MG63 (cell line): ENCODE measurements at places on chromosomes 5 and 9.

- DNase-seq: no peak
These were observed 93.3 kb upstream of the SLC44A1 start for GRCh38 chr9:105150991-105151685.

DNA sequence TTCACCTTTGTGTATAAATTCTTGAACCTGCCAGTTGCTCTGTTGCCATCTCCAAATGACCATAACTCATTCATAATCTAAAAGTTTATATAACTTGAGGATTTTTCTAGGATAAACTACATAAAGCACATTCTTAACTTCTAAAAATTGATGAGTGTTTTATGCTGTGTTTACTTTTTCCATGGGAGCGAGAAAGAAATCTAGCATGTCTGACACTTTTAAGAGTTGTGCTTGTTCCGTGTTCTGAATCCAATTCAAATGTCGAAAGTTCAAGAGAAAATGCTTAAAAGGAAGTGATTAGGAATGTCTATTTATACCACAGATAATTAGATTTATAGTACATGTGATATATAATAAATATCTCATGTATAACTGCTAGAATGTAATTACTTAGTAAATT lies 154.4 kb downstream of the DEPDC1B start:
- DNase-seq: no peak

- no peak for DNase-seq
These were observed 249.3 kb downstream of the DNAH5 start for GRCh38 chr5:13695076-13695712.

DNA sequence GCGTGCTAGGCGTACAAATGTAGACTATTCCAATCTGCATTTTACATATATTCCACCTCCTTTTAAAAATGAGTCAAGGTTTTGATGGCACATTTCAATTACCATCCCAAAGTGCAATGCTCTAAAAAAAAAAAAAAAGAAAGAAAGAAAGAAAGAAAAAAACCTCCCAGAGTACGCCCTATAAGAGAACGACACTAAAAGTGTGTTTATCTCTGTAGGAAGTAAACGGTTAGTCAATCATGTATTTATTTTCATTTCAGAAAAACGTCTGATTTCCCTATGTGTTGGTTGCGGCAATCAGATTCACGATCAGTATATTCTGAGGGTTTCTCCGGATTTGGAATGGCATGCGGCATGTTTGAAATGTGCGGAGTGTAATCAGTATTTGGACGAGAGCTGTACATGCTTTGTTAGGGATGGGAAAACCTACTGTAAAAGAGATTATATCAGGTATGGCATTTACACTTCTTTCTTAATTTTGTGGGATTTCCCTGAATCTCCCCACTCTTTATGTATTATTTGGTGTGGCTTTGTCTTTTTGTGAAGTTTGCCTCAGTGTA lies 1.1 kb downstream of the ISL1 start:
- no peak for DNase-seq

GRCh38 chr9:136529516-136530460 lies 16.1 kb downstream of the NOTCH1 start:
- DNase-seq: no peak

DNA sequence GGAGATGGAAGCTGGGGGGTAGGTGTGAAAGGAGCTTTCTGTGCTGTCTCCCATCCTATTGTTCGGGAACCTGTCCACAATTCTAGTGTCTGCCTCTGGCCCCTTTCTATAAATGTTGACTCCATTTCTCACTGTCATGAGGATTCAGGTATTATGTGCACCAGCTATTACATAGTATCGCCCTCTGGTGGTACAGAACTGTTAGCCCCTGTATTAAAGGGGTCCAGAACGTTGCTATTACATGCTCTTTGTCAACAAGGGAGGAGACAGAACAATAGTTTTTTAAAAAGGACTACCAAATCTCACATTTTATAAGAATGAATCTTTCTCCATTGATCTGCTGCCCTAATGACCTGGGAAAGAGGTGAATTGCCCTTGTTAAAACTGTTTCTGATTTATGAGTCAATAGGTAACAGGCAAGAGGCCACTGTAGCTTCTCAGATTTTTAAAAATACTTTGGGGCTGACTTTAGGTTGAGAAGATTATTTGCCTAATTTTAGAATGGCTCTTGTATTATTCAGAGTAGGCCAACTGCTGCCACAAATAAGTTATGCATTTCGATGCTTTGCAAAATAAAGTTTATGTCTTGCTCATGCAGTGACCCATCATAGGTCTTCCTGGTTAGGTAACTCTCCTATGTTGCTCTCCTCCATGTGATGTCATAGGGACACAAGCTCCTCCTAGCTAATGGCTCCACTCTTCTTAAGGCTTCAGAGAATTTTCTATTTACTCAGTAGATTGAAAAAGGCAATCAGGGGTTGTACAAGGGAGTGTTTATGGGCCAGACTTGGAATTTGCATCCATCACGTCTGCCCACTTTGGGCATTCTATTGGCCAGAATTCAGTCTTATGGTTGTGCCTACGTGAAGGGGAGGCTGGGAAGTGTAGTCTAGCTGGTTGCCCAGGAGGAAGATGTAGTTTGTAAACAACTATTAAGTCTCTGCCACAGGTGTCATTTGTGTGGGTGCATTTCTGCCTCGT lies 20.8 kb downstream of the DCANP1 start:
- DNase-seq: peak; percentile 32

DNA sequence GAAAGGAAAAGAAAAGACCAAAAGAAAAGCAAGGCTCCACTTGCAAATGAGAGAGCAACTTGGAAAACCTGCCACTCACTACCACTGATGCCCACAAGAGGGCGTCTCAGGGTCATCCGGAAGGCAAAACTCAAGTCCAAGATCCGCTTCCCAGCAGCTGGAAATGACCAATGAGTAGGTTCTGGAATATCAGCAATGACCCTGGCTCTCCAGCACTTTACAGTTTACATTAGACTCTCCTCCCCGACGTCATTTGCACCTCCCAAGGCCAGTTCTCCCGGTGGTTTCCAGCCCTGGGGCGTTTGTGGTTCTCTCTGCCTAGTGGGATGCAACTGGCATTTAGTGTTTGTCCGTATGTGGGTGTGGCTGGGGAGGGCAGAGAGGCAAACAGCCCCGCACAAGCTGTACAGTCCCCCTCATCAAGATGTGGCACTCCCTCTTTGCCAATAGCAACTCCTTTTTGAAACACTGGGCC lies 193.8 kb upstream of the ZNF618 start:
- peak; percentile 88 for DNase-seq

GRCh38 chr5:1239505-1240251 lies 14.5 kb downstream of the SLC6A18 start:
- no peak for DNase-seq

DNA sequence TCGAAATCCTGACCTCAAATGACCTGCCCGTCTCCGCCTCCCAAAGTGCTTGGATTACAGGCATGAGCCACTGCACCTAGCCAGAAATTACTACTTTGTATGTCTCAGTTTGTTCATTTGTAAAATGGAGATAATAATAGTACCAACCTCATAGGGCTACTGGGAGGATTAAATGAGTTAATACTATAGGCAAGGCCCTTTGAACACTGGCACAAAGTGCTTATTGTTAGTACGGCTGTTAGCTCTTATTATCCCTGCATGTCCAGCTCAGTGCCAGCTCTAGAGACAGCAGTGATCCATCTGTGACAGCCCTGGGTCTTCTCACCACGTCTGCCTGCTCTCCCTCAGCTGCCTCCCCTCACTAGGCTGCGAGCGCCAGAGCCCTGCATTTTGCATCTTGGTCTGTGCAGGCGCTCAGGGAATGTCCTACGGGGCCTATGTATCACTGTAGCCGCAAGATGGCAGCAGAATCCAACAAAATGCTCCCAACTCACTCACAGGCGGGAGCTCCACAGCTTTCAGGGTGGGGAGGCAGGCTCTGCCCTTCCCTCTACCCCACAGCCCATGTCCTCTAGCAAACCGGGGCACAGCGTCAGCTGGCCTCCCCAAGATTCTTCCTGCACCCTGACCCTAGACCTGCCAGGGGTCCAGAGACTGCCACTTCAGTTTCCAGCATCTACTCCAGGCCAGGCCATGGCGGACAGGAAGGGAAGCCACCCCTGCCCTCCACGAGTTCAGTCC lies 17.7 kb upstream of the AKNA start:
- DNase-seq: peak; percentile 59

- no peak for DNase-seq
These were observed 25.0 kb downstream of the TNFSF8 start for GRCh38 chr9:114905170-114905940.

- DNase-seq: no peak
These were observed 120.6 kb upstream of the PUM3 start for GRCh38 chr9:2964470-2964869.

DNA sequence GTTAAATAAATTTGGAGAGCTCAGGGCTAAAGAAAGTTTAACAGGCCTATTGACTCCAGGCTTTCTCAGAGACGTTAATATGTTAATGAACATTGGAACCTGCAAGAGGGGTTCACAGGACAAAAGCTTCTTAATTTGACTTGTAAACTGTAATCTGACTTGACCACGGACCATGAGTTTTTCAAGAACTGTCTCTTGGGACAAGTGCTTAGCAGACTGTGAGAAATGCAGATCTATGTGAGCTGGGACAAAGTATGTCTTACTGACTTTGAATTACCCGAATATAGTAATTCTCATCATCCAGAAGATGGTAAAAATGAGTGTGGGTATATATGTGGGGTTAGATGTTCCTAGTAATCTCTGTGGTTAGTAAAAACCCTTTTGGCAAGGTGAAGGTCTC lies 186.6 kb downstream of the ATP10B start:
- DNase-seq: no peak

GRCh38 chr9:129619787-129620668 lies 873 bp downstream of the C9orf50 start:
- DNase-seq: no peak

GRCh38 chr9:79570448-79571308 lies 1.1 kb upstream of the TLE4 start:
- peak; percentile 24 for DNase-seq

DNA sequence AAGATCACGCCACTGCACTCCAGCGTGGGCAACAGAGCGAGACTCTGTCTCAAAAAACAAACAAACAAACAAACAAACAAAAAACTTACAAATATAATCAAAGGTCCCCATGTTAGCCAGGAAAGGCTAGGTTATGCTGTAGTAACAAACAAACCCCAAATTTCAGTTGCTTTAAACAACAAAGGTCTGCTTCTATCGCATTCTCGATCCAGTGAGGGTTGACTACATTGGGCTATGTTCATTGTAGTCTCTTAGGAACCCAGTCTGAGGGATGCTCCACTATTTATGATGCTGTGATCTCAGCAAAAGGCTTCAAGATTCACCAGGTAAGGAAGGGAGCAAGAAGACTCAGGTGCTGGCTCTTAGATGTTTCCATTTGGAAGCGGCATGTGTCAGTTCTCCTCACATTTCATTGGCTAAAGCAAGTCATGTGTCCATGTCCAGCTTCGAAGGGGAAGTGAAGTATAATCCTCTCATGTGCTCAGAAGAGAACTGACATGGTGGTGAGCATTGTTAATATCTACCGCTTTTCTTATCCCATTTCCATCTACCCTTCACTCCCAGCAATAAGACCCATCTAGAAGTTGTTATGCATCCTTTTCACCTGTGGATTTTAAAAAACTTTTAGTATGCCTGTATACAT lies 26.5 kb upstream of the NEK6 start:
- no peak for DNase-seq

GRCh38 chr9:113463418-113464285 lies at the start of gene RGS3:
TSS of gene RGS3 (plus strand) at chr9:113463727. CDS start at chr9:113463803, 76 bp downstream.
- DNase-seq: no peak

DNA sequence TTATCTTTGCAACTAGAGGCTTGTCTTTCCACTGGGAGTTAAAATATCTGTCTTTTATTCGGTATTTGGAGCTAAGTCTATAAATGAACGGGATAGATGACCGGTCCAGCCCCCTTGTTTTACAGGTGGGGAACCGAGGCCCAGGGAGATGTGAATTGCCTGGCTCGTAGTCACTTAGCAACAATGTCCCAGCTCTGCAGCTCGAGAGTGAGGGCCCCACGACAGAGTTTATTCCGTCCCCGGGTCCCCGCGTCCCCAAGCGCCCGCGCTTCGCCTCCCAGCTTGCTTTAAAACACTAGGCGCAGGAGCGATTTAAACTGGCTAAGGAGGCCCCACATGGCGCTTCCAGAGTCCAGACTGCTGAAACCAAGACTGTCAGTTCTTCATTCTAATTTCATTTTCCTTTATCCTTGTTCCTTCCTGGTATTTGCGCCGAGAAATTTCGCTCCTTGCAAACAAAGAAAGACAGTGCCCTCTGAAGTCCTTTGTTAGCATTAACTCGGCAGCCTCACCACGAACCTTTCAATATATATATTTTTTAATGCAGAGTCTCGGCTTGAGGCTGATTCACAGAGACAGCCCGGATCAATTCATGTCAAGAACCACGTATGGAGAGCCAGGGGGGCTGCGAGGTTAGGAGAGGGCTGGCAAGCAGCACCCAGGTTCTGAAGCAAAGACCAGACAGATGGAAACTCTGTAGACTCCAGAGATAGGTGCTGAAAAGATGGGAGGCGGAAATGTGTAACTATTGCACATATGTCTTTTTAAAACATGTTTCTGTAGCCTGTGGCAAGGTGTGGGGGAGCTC lies 1.4 kb upstream of the ENC1 start:
- DNase-seq: peak; percentile 44

DNA sequence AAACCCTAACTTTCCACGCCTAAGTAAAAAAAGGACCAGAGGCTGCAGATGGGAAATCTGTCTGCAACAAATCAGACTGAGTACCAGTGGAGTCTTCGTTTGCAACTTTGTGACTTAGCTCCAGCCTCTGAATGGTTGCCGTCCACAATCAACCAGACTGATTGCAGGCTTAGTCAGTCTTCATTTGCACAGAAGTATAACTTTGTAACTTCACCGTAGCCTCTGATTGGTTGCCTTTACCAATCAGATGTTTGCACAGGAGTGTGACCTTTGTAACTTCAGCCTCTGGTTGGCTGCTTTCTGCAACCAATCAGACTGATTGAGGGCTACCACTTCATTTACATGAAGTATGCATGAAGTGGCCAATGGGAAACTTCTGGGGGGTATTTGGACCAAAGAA lies 53.7 kb downstream of the TGFBR1 start:
- DNase-seq: no peak

- DNase-seq: no peak
These were observed 12.2 kb downstream of the IPO11 start for GRCh38 chr5:62424763-62425162.

DNA sequence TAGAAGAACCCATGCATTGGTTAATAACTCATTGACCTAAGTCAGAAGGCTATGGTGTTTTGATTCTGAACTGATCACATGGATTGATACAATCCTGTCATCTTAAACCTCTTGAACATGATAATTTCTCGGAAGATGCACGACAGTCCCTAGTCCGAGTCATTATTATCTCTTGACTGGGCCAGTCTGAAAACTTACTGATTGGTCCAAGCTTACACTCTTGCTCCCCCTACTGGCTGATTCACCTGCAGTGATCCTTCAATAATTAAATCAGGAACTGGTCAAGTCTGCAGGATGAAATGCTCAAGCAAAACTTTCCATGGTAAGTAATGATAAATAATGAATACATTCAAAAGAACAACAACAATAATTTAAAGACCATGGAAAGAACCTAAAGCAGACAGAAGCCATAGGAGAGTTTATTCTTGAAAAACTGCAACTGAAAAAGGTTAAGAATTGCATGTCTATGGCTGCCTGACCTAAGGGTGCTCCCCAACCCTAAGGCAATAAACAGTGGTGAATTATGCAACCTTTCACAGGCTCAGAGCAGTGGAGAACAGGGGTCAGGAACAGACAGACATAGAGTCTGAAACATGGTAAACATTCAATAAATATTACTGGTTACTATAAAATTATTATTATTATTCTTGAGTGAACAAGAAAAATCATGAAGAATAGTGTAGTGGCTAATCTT lies 79.3 kb downstream of the BRINP1 start:
- peak; percentile 12 for DNase-seq
